Stomach (tissue), 19 donors: ENCODE measurements at places on chromosomes 3 and 15. TPM values are rescaled to one million over a fixed set of nuclear protein-coding genes. Genes with fewer than 3 reads are reported as not detected.

DNA sequence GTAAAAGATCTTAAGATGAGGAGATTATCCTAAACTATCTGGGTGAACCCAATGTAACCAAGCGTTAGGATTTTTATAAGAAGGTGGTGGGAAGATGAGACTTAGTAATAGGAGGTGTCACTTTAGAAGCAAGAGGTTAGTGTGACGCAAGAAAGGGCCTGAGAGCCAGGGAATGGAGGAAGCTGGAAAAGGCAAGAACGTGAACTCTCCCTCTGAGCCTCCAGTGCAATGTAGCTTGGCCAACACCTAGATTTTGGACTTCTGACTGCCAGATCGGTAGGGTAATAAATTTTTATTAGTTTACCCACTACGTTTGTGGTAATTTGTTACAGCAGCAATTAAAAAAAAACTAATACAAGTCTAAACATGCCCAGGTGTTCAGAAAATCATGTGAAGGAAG, 20.8 kb upstream of the CNTN6 start:
- no peaks in the 10 kb centered on the region for H3K27me3 ChIP-seq
- no peak overlapping the region for H3K27ac ChIP-seq
- no peaks in the 10 kb centered on the region for H3K36me3 ChIP-seq
- no peak overlapping the region for H3K4me3 ChIP-seq
- no peak for DNase-seq

GRCh38 chr15:81948222-81948621, 97.6 kb downstream of the MEX3B start:
- no peak for DNase-seq
- no peaks in the 10 kb centered on the region for H3K36me3 ChIP-seq
- H3K4me3 ChIP-seq: no peak overlapping the region

- H3K36me3 ChIP-seq: no peaks in the 10 kb centered on the region
- DNase-seq: no peak
- no peaks in the 10 kb centered on the region for H3K27me3 ChIP-seq
These were observed 42.7 kb downstream of the STT3B start for GRCh38 chr3:31575448-31575847.

DNA sequence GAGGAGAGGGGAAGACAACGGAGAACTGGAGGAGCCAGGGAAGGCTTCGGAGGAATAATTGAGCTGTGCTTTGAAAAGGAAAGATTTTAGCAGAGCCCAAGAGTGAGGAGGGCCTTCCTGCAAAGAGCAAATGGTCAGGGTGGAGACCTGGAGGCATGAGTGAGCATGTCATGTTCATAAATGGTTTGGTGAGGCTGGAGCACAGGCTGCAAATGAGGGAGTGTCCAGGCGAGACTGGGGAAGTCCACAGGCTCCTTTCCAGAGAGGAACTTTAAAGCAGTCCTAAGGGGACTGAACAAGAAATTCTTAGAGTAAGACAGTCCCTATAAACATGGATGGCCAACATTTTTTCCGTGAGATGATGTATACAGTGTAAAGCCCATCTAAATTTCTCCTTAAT, 108.8 kb downstream of the THSD4 start:
- H3K36me3 ChIP-seq: no peaks in the 10 kb centered on the region
- H3K4me1 ChIP-seq: no peaks in the 10 kb centered on the region
- H3K27ac ChIP-seq: no peak overlapping the region
- no peak overlapping the region for H3K4me3 ChIP-seq

Gene AP3S2
- 17.4 TPM for total RNA-seq

Gene TRIM69
- 2.7 TPM for total RNA-seq
